ENCODE measurements at places on chromosomes 4 and X.
A peak's percentile ranks its signal among the peaks of the same experiment; 100 is the strongest.

- no peak for DNase-seq
These were observed 30.9 kb downstream of the FAM9C start for GRCh38 chrX:13013363-13014110.

DNA sequence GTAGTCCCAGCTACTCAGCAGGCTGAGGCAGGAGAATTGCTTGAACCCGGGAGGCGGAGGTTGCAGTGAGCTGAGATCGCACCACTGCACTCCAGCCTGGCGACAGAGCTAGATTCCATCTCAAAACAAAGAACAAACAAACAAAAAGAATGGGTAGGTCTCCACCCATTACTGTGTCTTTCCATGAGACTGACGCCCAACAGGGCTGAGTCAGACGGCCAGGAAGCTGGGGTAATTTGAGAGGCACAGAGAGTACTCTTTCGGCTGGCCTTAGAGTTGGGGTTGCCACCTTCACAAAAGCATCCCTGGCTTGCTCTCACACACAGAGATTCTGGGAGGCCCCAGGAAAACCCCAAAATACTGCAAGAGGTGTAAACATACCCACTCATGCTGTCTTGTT, 72.0 kb upstream of the DHRSX start:
- DNase-seq: no peak

GRCh38 chr4:169345316-169345721, 74.6 kb upstream of the SH3RF1 start:
- DNase-seq: no peak

GRCh38 chr4:155975511-155975910, 21.8 kb upstream of the CTSO start:
- DNase-seq: no peak

DNA sequence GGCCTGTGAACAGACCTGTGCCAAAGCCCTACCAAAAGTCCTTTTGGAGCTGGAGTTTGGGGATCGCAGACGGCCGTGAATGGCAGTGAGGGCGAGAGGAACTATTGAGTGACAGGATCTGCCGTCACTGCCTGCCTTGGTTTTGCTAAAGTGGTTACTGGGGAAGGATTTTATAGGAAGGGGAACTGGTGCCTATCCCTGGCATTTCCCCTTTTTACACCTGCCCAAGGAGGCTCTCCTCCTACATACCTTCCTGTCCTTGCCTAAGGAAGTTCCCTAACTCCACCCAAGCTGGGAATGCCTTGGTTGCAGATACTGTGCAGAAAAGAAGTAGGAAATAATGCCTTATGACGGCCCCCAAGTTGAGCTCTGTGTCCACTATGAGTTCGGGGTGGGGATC, 14.5 kb downstream of the LONRF3 start:
- DNase-seq: no peak

GRCh38 chr4:160286051-160286450, 1183.2 kb downstream of the RAPGEF2 start:
- DNase-seq: no peak

GRCh38 chr4:104365618-104366017, 129.1 kb downstream of the CXXC4 start:
- no peak for DNase-seq

DNA sequence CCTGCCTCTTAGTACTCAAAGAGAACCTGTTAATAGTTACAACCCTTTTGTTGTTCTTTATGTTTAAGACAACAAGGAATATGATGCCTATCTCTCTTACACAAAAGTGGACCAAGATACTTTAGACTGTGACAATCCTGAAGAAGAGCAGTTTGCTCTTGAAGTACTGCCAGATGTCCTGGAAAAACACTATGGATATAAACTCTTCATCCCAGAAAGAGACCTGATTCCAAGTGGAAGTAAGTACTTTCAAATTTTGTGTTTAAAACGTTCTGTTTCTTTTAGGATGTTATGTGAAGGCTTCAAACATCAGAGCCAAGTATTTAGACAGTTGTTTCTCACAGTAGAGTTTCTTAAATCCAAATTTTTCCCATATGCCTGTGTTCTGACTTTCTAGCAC, 67.2 kb upstream of the NRK start:
- DNase-seq: no peak

DNA sequence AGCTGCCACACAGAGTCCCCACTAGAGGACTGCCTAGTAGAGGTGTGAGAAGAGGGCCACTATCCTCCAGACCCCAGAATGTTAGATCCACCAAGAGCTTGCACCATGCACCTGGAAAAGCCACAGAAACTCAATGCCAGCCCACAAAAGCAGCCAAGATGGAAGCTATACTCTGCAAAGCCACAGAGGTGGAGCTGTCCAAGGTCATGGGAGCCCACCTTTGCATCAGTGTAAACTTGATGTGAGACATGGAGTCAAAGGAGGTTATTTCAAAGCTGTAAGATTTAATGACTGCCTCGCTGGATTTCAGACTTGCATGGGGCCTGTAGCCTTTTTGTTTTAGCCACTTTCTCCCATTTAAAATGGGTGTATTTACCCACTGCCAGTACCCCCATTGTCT, 1030.1 kb upstream of the GRIA3 start:
- DNase-seq: no peak

GRCh38 chr4:129246145-129246544, 150.2 kb downstream of the C4orf33 start:
- no peak for DNase-seq

DNA sequence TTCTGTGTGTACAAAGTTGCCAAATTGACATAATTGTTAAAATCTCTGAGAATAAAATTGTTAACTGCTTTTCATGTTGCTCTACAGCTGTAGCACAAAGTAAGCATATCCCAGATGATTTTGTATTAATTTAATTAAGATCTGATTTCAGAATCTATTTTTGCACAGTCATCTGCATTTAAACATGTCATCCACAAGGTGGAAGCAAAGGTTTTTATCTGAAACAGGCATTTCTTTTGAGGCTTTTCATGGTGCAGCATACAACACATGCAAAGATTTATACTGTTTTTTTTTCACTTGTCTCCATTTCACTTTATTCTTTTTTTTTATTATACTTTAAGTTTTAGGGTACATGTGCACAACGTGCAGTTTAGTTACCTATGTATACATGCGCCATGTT, 51.2 kb downstream of the GC start:
- no peak for DNase-seq

- DNase-seq: no peak
These were observed 2.3 kb upstream of the PPP2R3B start for GRCh38 chrX:389021-389441.

DNA sequence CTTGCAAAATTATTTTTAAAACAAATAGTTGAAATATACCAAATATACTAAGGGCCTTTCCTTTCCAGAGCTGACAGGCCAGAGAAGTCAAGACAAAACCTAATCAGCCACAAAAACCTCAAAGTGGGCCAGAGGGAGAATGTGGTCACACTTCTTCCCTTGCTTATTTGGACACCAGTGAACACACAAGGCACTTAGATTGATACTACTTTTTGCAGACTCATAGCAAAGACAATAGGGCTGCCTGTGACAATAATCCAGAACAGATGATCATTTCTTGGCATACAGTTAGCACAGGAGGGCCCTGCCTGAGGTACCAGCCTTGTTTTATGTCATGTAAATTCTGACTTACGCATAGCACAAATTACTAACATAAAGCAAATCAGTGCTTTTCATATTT, 215.7 kb upstream of the NEIL3 start:
- no peak for DNase-seq

DNA sequence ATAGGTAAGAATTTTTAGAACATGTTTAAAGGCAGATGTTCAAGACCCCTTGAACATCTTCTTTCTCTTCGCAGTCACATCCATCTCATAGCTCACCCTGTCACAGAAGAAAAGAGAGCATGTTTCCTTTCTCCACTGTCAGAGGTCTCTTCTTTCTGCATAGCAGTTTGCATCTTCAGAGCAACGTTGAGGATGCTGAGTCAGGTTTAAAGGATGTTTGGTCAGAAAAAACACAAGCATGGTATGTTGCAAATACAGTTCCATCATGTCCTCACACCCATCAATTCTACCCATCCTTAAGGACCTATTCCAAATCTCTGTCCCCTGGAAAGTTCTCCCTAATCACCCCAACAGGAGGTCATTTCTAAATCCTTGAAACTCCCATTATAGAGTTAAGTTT, 84.8 kb downstream of the STOX2 start:
- no peak for DNase-seq

DNA sequence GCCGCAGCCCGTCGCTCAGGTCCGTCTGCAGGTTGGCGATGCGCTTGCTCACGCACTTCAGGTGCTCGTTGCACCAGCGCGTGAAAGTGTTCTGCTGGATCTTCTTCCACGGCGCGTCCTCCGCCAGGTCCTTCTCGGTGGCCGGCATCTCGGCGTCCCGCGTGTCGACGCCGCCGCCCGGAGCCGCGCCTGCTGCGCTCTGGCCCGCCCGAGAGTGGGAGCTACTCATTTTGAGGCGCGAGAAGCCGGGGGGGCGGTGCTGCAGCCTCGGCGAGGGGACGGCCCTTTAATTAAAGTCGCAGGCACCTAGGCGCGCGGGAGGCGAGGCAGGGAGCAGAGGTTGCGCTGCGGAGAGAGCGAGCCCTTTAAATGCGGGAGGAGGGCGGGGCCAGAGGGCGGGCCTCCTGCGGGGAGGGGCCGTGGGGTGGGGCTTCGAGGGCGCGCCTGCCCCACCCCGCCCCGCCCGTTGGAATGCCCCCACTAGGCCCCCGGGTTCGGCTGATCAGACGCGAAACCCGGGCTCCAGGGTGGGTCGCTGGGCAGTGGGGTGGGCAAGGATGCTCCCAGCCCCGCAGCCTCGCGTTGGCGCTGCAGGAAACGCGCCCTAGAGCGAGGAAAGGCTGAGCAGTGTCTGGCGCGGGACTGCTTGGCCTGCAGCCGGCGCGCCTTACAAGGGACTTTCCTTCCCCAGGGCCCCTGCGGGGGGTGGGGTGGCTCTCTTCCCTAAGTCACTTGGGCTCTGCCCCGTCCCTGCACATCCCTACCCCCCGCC, 3.2 kb downstream of the FLNA start:
- peak; percentile 88 for DNase-seq

GRCh38 chr4:16443504-16444088, 217.3 kb upstream of the TAPT1 start:
- no peak for DNase-seq

DNA sequence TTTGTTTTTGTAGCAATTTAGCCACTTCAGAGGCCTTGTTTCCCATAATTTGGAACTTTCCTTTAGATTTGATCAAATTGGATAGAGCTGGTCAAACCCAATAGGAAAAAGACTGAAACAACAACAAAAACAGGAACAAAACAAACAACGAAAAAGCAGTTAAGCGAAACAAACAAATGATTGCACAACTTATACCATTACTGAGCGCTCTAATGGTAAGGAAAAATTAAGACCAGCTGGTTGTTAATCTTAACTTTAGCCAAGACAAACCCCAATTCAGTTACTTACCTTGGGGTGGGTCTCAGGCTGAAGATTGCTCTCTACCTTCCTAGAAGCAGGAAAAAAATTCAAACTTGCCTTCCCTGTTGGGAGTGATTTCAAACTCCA, 38.3 kb downstream of the SPCS3 start:
- no peak for DNase-seq

GRCh38 chr4:26197018-26197779, 123.6 kb upstream of the RBPJ start:
- DNase-seq: peak; percentile 56

- DNase-seq: no peak
These were observed 102.7 kb downstream of the GRID2 start for GRCh38 chr4:92406488-92406887.

All from T-helper 22 cell (primary cell).